Tibial nerve (tissue), 4 donors: ENCODE measurements at places on chromosomes 5 and 9. TPM values are rescaled to one million over a fixed set of nuclear protein-coding genes. Genes with fewer than 3 reads are reported as not detected.

DNA sequence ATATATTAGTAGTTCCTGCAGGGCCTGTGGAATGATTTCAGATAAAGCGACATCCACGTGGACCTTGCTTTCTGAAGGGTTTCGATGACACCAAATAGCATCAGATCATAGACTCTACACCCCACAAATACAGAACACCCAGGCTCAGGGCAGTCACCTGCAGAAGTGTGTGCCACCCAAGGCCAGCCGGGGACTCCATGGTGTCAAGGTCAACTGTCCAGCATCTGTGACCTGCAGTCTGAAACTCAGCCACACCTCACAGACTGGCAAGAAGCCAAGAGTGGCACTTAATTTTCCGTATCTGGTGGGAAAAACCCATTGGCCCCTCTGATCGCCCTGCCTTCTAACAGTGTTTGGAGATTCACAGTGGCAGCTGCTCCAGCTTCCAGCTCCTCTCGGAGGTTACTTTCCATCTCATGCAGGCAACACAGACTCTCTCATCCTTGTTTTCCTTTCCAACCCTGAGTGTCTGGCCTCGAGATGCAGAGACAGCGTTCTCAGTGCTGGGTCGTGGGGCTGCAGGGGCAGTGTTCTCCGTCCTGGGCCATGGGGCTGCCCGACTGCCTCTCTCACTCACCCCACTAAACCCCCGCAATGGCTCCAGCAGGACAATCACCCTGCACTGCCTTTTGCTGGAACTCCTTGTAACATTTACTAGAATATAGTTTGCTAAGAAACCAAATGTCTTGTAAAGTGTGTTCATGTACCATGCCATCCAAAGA is 221.9 kb downstream of the IRX2 start:
- no peak for DNase-seq

- no peak for DNase-seq
Observed at GRCh38 chr9:101509572-101509971, 24.1 kb upstream of the RNF20 start.

GRCh38 chr5:109533751-109534272 is 124.0 kb upstream of the PJA2 start:
- no peak for DNase-seq

GRCh38 chr5:154923441-154924430 is 14.3 kb downstream of the GEMIN5 start:
- DNase-seq: no peak

DNA sequence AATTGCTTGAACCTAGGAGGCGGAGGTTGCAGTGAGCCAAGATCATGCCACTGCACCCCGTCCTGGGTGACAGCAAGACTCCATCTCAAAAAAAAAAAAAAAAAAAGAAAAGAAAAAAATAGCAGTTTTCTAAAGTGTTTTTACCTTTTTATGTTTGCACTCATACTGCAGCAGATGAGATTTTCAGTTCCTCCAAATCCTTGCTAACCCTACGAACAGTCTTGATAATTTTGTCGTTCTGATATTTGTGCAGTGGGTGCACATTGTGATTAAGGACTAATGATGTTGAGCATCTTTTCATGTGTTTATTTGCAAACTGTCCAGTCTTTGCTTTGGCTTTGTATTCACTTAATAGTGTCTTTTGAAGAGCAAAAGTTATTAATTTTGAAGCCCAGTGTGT is 42.9 kb downstream of the ZCCHC7 start:
- DNase-seq: no peak

GRCh38 chr5:135600971-135601381 is 22.2 kb upstream of the CXCL14 start:
- no peak for DNase-seq

- DNase-seq: no peak
Observed at GRCh38 chr5:65047225-65047624, 278.5 kb downstream of the CWC27 start.

GRCh38 chr9:35070823-35071813 is 1.3 kb downstream of the VCP start:
- DNase-seq: no peak

GRCh38 chr5:31194468-31194813 is 955 bp downstream of the CDH6 start:
- no peak for DNase-seq

DNA sequence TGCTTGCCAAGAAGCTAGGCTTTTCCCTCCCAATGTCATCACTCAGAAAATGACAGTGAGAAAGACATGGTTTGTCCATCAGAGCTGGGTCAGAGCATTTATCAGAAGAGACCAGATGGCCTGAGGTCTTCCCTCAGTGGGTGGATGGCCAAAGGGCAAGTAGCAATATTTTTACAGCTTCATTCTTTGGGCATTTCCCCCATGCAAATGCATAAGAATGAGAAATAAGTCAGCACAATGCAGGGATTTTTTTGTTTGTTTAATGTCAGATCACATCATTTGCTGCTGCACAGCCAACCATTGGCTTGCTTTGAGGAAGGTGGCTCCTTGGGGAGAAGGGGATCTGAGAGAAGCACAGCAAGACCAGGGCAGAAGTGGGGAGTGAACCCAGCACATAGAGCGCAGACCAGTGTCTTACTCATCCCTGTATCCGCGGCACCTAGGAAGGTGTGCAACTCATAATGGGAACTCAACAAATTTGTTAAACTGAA is 209.6 kb downstream of the SEMA6A start:
- DNase-seq: no peak

Gene TAF1L
- 0.21 TPM for total RNA-seq

Gene TMEM167A
- 44.6 TPM for total RNA-seq

Gene PTGS1
- total RNA-seq: 2.5 TPM

Gene PCDHGA4
- 6.7 TPM for total RNA-seq

Gene FREM1
- 3.3 TPM for total RNA-seq

Gene FBP2
- not detected for total RNA-seq
